Activated CD4-positive, alpha-beta memory T cell treated with anti-CD3 and anti-CD28 coated beads for 36 hours (primary cell): ENCODE measurements at places on chromosomes 16 and 17. TPM values are rescaled to one million over a fixed set of nuclear protein-coding genes. Genes with fewer than 3 reads are reported as not detected.

GRCh38 chr17:41666237-41666641 lies 22.4 kb upstream of the EIF1 start:
- DNase-seq: peak; percentile 86
- no peaks in the 10 kb centered on the region for H3K27me3 ChIP-seq
- H3K4me1 ChIP-seq: peaks cover 44% of the 10 kb centered on the region
- H3K36me3 ChIP-seq: no peaks in the 10 kb centered on the region
- peak overlapping the region; percentile 76 for H3K4me3 ChIP-seq

GRCh38 chr16:65917466-65917865 lies 449.0 kb upstream of the CDH5 start:
- H3K27ac ChIP-seq: no peak overlapping the region
- no peaks in the 10 kb centered on the region for H3K27me3 ChIP-seq
- no peak overlapping the region for H3K4me3 ChIP-seq
- H3K4me1 ChIP-seq: no peaks in the 10 kb centered on the region
- no peak for DNase-seq
- no peaks in the 10 kb centered on the region for H3K36me3 ChIP-seq

- DNase-seq: peak; percentile 80
- peak within 1 kb of the TSS; percentile 89 for H3K27ac ChIP-seq
- H3K27me3 ChIP-seq: no peaks in the 10 kb centered on the region
- peaks cover 37% of the 10 kb centered on the region for H3K4me1 ChIP-seq
Observed at GRCh38 chr16:88785106-88785924, at the start of gene PIEZO1. TSS of gene PIEZO1 (minus strand) at chr16:88785220. CDS start at chr16:88784964, 256 bp downstream.

DNA sequence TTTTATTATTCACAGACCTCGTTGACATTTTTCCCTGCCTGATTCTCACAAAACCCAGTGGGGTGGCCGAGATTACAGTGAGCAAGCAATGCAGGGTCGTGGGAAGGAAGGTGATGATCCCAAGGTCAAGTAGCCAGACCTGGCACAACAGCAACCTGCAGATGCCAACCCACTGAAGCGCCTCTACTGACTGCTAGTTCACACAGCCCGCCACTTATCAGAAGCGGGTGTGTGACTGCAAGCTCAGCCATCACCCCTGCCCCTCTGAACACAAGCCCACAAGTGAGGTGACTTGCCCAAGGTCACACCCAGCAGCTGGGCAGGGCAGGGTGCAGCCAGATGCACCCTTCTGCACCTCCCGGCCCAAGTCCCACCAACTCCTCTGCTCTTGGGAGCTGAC lies 7.1 kb downstream of the TFAP4 start:
- DNase-seq: no peak
- peaks cover 18% of the 10 kb centered on the region for H3K36me3 ChIP-seq
- H3K4me3 ChIP-seq: no peak overlapping the region
- H3K4me1 ChIP-seq: peaks cover 13% of the 10 kb centered on the region

- no peaks in the 10 kb centered on the region for H3K27me3 ChIP-seq
- DNase-seq: no peak
- H3K27ac ChIP-seq: no peak overlapping the region
- peaks cover 7% of the 10 kb centered on the region for H3K4me1 ChIP-seq
- H3K4me3 ChIP-seq: no peak overlapping the region
Observed at GRCh38 chr17:75809631-75810111, 25.1 kb downstream of the UNK start.

Gene OR1D2
- not detected for total RNA-seq
